ENCODE measurements at places on chromosomes 12 and 14.

DNA sequence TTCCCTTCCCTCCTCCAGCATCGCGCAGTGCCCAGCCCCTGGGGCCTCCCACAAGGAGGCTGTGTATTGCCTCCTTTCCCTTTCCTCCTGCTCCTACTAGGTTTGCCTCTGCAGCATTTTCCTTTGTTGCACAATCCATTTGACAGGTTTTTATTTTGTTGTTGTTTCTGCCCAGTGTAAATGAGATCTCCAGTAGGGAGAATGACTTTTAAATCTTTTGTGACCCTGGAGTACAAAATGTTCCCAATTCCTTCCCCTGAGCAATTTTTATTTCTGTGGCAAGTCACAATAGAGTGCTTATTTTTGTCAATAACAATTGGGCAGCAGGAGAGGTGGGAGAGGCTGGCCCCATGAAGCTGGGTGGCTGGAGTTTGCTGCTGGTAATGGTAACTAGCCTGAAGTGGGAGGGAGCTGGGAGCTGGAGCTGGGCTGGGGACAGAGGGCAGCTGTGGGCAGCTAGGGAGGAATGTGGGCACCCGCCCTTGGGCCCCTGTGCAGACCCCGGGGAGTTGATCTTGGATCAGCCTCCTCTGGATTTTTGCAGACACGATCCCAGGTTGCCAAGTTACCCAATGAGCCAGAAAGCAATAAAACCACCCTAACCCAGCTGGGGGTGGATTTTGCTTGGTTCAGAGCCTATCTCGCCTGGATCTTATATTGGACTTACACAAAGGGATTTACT lies 160.1 kb downstream of the KTN1 start:
- no peak for DNase-seq

DNA sequence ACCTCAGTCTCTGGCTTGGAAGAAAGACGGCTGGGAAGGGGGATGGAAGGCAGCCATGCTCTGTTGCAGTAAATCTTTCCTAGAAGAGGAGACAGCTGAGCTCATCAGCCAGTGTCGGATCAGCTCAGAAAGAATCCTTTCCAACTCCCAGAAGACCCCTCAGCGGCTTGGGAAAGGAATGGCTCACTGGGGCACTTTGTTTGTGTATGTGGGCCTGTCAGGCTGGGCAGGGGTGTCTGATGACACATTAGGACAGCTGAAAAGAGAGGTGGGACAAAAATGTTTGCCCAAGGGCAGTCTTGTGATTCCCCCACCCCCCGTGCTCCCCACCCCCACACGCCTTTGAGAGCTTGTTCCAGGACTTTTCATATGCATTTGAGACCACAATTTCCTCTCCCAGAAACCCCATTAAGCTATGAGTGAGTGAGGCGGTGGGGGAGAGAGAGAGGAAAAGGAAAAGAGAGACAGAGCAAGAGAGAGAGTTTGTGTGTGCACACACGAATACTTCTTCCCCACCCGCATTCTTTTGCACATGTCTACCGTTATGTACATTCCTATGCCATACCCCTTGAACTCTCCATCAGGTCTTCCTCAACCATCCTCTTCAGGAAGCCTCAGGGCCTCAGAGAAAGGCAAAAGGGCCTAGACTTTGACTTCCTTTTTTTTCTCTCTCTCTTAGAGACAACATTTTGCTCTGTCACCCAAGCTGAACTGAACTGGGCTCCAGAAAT lies 198.9 kb downstream of the ZFP36L1 start:
- DNase-seq = no peak

GRCh38 chr12:131459773-131460365 lies 251.0 kb upstream of the SFSWAP start:
- no peak for DNase-seq

DNA sequence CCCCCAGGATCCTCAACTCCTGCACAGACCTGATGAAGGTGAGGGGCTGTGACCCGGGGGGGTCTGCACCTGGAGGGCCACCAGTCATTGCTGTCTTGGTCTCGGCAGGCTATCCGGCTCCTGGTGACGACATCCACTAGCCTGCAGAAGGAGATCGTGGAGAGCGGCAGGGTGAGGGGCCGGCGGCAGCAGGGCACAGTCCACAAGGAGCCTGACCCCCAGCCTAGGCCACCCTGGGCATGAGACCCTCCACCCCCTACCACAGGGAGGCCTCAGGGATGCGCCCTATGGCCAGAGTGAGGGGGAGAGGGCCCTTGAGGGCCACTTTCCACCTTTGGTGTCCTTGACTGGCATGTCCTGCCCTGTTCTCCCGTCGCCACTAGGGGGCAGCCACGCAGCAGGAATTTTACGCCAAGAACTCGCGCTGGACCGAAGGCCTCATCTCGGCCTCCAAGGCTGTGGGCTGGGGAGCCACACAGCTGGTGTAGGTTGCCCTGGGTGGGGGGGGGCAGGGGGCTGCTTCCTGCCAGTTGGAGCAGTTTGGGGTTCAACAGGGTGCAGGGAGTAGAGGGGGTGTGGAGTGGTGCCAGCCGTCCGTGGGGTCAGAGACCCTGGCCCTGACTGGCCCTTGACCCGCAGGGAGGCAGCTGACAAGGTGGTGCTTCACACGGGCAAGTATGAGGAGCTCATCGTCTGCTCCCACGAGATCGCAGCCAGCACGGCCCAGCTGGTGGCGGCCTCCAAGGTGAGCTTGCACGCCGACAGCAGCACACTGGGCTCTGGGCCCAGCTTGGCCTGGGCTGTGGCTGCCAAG lies 25.0 kb downstream of the HIP1R start:
- no peak for DNase-seq

GRCh38 chr14:72172049-72172448 lies 239.8 kb downstream of the RGS6 start:
- no peak for DNase-seq
